Activated B cell treated with CpG ODN at 0.5 μM for 24 hours (primary cell): ENCODE measurements at places on chromosomes 4 and X.

GRCh38 chr4:15455290-15455689, 14.4 kb upstream of the CC2D2A start:
- no peak for DNase-seq

DNA sequence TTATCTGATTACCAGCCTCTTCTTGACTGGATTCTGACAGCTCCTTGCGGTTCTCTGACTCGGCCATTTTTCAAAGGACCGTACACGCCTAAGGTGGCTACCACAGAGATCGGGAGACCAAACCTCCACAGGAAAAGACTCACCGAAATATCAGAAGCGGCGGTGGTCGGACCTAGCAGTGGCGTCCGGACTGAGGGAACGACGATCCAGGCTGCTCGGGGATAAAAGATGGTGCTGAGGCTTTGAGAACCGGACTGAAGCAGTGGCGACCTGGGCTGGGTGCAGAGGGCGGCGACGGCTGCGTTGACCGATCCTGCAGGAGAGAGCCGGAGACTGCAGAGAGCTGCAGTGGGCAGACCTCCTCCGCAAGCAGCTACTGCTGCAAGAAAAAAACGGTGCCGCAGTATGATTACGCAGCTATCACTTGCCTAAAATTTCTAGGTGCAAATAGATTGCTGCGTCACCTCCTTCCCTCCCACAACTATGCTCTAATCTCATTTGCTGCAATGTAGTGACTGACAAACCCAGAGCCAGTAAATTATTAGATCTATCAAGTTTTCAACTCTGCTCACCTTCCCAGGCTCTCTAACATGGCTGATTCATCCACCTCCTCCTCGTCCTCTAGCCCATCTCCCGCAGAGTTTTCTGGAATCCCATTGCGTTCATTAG, at the start of gene NAP1L2:
NAP1L2 (minus strand) TSS at position 426 of the 669 bp plus-strand sequence; CDS start at position 67, 359 bp downstream.
- no peak for DNase-seq

- DNase-seq: no peak
Observed at GRCh38 chrX:69119122-69119521, 46.1 kb downstream of the PJA1 start.

DNA sequence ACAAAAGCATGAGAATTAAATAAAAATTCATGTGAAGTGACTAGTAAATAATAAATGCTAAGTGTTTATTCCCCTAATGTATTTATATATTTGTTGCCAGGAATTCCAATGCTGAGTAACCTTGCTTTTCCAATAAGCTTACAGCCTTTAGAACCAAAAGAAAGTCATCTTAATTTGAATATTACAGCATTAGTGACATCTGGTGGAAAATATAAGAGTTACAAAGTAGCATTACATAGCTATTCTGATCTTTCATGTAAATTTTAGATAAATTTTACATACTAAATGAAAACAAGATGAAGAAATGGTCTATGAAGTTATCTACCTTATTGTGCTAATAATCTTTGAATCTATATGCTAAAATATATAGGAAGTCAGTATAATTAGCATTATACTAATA, 10.4 kb downstream of the MAD2L1 start:
- no peak for DNase-seq

GRCh38 chrX:141341341-141341740, 99.0 kb upstream of the SPANXC start:
- no peak for DNase-seq

- no peak for DNase-seq
Observed at GRCh38 chrX:69556060-69557011, 52.2 kb downstream of the NALF2 start.

- no peak for DNase-seq
Observed at GRCh38 chr4:75327804-75328512, 186.2 kb downstream of the RCHY1 start.

DNA sequence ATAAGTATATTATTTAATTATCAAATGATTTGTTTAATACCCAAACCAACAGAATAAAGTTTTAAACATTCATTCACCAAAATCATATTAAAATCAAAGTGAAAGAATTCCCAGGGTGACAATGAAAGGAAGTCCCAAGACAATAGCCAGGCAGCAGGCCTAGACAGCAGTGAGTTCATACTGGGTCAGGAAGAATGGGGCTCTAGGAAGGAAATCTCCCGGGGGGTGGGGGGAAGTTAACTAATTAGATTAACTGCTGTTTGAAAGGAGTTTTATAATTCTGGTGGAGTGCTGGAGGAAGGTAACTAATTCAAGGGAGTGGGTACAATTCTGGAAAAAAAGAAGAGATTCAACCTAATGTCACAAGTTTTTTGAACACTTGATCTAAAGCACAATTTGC, 104.1 kb downstream of the ZAR1 start:
- DNase-seq: no peak

DNA sequence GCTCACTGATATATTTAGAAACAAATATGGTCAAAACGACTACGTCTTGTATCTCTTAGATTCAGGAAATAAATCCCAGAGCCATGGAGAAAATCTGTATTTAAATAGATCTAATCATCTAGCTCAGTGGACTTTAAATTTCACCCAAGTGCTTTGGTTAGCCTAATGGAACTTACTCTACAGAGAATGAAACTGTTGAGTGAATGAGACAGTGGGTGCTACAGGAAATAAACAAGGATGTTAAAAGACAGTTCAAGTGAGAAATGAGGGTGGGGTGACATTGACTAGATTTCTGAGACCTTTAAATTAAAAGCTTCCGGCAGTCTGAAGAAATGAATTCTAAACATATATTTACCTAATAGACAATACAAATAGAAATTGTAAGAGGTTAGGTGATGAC, 2197.0 kb downstream of the ARAP2 start:
- no peak for DNase-seq

- no peak for DNase-seq
Observed at GRCh38 chr4:8180310-8181093, 18.6 kb upstream of the SH3TC1 start.

GRCh38 chr4:109275066-109275745, 27.3 kb downstream of the COL25A1 start:
- DNase-seq: no peak

DNA sequence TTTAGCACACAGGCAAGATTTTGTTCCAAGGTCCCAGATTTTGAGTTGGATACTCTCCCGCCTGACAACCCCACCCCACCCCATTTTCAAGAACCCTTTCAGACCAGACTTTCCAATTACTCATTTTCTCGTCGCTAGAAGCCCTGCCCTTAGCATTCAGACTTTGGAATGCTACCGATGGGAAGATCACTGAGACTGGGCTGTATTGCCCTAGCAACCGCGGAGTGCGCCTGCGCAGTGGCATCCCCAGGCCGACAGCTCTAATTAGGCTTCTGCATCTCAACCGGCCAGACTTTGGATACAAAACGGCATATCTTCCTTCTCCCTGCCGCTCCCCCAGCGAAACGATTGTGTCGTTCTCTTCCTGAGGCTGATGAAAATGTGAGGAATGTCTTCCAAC, 3.4 kb downstream of the MAGEE2 start:
- no peak for DNase-seq

DNA sequence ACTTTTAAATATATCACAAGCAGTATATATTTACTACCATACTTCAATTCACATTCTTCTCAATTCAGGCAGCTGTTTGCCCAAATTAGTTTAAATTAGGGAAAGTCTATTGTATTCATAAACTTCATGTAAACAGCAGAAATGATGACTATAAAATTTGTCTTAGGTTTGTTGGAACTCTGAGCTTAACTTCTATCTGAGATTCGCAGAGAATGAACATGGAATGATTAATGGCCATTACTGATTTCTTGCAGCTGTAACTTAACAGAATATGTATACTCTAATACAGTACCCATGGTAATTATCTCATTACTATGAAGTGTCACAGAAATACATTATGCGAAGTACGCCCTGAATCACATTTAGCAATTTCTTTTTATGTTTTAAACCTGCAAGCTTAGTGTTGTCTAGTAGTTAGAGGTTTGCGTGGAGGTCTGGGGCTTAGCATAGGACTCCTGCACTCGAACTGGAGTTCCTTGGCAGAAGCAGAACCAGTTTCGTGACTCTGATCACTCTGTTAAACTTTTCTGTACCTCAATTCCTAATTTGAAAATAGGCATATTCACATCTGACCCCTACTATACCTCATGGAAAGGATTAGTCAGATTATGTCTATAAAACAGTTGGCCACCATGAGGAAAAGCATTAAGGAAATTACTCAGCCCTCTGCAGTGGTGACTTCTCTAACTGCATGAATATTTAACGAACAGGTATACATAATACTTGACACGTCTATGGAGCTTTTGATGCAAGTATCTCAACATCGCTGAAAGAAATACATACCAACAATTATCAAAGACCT, 243.2 kb downstream of the MGST2 start:
- no peak for DNase-seq

DNA sequence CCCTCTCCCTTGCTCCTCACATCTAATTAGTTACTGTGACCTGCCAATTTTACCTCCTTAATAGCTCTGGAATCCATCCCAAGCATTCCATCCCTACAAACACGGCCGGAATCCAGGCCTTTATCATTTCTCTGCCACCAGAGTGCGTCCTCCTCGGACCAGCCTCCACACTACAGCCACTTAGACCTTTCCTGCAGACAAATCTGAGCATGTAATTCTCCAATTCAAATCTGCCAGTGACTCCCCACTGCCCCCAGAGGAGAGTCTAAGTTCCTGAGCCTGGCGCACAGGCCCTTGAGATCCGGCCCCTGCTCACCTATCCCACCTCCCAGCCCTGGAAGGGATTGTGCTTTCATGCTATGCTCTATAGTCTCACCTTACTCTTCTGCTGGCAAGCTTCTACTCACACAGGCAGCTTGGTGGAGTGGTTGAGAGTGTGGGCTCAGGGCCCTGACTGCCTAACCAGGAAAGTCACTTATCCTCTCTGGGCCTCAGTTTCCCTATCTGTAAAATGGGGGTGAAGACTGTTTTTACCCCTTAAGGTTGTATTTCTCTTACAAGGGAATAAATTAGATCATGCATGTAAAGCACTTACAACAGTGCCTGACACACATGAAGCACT, 31.2 kb downstream of the PJA1 start:
- no peak for DNase-seq

DNA sequence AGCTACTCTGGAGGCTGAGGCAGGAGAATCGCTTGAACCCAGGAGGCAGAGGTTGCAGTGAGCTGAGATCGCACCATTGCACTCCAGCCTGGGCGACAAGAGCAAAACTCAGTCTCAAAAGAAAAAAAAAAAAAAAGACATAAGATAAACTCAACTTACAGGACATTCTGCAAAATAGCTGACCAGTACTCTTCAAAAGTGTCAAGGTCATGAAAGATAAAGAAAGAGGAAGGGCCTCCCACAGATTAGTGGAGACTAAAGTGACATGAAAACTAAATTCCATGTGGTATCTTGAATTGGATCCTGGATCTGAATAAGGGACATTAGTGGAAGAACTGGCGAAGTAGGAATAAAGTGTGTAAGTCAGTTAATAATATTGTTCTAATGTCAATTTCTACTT, 63.3 kb downstream of the ZNF182 start:
- no peak for DNase-seq

DNA sequence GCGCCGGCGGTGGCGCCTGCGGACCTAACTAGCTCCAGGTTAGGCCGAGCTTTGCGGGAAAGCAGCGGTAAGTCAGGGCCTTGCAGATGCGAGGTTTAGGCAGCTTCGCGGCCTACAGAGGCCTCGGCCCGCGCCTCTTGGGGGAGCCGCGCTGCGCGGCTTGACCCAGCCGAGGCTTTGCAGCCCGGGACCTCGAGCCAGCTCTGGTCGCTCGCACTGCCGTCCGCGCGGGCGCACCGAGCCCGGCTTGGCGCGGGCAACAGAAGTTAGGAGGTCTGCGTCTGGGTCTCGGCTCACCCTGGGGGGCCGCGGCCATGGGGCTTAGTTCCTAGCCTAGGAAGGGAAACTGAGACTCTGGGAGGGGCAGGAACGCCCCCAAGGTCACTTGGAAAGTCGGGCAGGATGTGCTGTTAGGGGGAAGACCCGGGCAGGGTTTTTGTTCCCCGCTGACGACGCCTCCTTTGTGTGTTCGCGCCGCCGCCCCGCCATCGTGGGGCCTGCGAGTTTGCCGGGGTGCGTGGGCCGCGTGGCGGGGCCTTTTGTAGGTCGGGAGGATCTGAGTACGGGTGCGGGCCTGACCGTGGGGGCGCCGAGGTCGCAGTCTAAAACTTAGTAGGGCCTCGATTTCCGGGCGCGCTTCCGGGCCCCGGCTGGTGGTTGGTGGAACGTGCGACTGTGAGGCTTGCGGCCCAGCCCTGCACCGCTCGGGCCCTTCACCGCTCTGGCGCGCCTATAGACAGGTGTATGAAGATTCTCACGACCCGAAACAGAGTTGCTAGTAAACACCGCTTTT, 482 bp downstream of the RNF4 start:
- DNase-seq: peak; percentile 69

DNA sequence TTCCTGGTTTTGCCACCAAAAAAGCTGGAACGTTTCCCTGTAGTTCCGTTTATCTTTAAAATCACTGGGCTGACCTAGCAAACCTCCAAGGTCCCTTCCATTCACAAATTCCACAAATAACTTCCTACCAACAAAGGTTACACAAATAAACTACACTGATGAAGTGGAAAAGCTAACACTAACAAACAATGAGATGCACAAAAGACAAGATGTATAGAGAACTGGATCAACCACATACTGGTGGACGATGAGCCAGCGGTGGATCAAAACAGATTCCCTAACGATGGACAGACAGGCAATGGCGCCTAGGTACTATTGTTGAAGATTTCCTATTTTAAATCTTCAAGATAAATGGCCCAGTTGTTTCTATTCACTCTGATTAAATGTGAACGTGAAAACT, 15.5 kb downstream of the AFAP1 start:
- DNase-seq: no peak

- DNase-seq: no peak
Observed at GRCh38 chrX:17817251-17817650, 43.8 kb downstream of the RAI2 start.

DNA sequence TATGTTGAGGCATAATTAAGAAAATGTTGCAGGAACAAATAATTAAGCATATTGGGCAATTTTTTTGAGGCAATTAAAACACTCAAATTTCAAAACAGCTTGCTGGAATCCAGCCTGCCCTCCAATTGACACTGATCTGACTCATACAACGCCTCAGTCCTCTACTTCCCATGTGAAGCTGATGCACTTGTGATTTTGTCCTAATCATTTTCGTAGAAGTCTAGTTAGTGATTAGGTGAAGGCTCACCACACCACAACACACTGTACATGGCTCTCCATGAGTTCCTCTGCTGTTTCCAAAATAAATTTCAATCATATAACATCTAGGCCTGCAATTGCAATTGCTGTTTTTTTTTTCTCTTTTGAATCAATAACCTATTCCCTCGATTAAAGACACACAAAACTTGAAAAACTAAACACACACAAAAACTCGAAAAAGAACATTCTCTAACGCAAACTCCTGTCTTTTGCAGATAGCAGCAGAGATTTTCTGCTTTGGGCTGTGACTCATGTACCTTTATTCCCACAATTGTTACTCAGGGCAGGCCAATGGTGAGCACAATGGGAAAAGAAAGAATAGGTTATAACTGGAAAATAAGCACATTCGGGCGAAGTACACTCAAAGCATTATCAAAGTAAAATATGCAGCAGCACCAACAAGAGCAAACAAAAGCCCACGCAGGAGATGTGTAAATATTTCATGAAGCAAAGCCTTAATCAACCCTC, 1.7 kb downstream of the GPRIN3 start:
- no peak for DNase-seq

- no peak for DNase-seq
Observed at GRCh38 chr4:120824946-120825345, 97.6 kb downstream of the PRDM5 start.

GRCh38 chrX:57379296-57379695, 92.8 kb downstream of the FAAH2 start:
- no peak for DNase-seq

GRCh38 chrX:74009041-74009440, 294.9 kb upstream of the ZCCHC13 start:
- no peak for DNase-seq

- DNase-seq: no peak
Observed at GRCh38 chr4:10182446-10183424, 66.1 kb upstream of the WDR1 start.

- DNase-seq: no peak
Observed at GRCh38 chr4:169164669-169165415, 105.9 kb downstream of the SH3RF1 start.
